ENCODE measurements at places on chromosomes 3 and 15. TPM values are rescaled to one million over a fixed set of nuclear protein-coding genes. Genes with fewer than 3 reads are reported as not detected.

Gene SI
- total RNA-seq: 0.40 TPM

DNA sequence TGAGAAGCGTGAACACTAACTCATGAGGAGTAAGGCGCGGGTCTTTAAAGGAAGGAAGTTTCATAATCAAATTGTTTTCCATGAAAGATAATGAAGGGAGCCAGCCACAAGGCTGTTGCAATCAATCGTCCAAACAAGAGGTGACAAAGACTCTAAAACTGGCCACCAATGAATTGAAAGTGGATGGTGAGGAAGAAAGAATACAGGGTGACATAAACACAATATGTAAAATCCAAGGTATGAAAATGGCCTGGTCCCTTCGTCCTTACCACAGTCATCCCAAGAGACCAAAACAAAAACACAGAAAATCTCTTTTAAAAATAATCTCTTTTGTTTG is 12.0 kb downstream of the CD86 start:
- DNase-seq: no peak

DNA sequence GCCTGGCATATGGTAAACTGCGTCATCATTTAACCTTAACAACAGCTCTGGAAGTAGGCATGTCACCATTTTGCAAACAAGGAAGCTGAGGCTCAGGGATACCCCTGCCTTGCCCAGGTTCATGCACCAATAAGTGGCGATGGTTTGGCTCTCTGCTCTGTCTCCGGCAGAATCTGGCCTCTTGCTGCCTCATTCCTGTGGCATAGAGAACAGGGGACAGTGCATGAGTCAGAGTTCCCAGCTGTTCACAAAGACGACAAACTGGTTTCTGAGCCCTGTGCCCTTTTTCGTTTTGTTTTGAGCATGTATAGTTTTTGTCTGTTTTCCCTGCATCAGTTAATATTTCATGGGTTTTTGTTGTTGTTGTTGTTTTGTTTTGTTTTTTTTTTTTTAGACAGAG is 236.8 kb downstream of the OPA1 start:
- DNase-seq: peak; percentile 79

Gene NSMCE3
- 21.0 TPM for total RNA-seq

DNA sequence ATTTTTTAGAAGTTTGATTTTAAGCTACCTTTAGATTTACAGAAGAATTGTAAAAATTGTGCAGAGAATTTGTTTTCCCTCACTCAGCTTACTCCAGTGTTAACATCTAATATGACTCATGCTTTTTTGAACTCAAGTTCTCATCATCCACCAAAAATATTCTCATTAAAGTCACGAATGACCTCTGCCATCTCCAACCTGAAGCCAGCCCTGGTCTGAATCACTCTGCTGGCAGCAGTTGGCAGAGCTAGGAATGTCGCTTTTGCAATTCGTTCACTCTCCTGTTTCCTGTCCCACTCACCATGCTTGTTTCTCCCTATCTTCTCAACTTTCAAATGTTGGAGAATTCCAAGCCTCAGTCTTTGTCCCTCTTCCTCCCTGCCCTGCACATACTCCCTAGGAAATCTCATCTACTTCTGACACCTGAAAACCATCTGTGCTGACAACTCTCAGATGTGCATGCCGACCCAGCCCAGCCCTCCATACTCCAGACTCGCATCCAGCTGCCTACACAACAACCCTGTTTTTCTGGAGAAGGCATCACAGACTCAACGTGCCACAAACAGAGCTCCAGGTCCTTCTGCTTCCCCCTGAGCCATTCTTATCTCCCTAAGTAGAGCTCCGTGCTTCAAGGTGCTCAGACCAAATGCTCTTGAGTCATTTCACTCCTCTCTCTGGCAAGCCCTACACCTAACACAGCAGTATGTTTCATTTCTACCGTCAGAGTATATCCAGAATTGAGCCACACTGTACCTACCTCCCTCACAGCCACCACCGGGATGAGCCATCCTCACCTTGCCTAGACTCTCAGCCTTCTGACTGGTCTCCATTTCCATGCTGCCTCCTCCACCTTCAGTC is 24.9 kb downstream of the PRR23E start:
- DNase-seq: no peak

DNA sequence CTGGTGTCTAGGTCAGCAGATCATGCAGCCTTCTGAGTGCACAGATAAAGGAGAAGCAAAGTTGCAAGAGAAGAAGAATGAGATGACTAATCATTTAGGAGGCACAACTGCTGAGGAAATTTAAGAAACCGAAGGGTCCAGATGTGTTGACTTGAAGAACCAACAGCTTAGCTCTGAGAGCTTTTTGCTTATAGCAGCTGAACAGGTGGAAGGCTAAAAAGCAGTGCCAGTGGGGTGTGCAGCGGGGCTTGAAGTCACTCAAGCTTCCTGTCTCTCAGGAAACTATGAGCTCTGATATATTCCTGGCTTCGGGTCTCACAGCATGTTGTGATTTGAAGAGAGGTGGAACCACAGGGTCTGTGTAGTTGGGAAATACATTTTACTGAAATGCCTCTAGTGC is 305.7 kb downstream of the RYR3 start:
- DNase-seq: no peak

- no peak for DNase-seq
Measured at GRCh38 chr3:76986876-76987474, 52.9 kb upstream of the ROBO2 start.

Gene C3orf22
- total RNA-seq: not detected

GRCh38 chr3:73605412-73605811 is 19.3 kb downstream of the PDZRN3 start:
- no peak for DNase-seq

Gene SSUH2
- total RNA-seq: 2.6 TPM

GRCh38 chr3:126982126-126982470 is 817 bp upstream of the PLXNA1 start:
- no peak for DNase-seq

Gene PROK2
- not detected for total RNA-seq

Gene RAD51
- total RNA-seq: 5.1 TPM

- DNase-seq: peak; percentile 17
Measured at GRCh38 chr3:154758109-154758868, 321.8 kb upstream of the MME start.

- no peak for DNase-seq
Measured at GRCh38 chr3:131216801-131217200, 164.8 kb upstream of the NUDT16 start.

Gene GMNC
- 1.1 TPM for total RNA-seq

GRCh38 chr15:35197306-35197705 is 112.2 kb upstream of the NANOGP8 start:
- no peak for DNase-seq

GRCh38 chr3:129446926-129447325 is 6.9 kb downstream of the IFT122 start:
- DNase-seq: no peak

Gene LINGO1
- 10.2 TPM for total RNA-seq

Gene SST
- not detected for total RNA-seq

Gene GOLGA8Q
- 1.5 TPM for total RNA-seq

DNA sequence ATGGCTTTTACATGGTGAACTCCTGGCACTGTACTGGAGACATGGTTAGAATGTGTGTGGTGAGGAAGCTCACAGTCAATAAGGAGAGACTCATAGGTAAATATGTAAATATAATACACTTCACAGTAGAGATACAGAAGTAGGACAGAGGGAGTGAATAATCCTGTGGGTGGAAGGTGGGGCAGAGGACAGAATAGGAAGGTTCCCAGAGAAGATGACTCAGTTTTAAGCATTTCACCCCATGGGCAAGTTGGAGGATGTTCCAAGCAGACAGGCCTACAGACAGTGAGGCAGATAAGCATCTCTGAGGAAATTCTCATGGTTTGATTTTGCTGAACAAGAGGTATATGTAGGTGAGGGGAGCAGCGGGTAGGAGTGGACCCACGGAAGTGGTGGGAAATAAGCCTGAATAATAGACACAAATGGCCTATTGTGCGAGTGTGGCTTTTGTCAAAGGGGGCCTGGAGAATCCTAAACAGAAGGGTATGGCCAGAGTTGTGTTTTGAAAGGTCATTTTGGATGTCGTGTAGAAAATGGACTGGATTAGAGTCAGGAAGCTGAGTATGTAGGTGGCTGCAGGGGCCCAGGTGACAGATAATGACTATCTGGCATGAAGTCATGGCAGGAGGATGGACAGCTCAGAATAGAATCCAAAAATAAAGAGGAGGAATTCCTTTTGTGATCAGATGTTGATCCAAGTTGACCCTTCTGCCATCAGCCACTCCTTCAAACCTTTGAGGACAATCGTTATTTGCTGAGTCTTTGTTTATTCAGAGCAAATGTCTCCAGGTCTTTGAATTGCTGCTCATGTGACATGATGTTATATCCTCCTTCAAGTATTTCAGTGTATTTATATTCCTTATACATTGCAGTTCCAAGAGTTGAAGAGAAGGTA is 97.3 kb upstream of the THRB start:
- no peak for DNase-seq

Gene GABRG3
- 15.6 TPM for total RNA-seq

DNA sequence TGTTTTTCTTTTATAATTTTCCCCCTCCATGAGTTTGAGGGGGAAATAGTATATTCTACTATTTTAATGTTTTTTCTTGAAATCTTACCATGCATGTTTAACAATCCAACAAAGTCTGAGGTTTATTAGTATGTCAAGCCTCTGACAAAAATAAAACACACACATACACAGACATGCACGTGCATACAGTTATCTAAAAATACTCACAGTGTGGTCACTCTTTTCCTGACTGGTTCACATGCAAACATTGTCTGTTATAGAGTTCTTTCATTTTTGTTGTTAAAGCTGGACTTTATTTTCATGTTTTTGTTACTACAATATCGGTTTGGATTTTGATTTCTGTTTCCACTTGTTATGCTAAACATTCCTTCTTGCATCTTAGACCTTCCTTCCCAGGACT is 236.6 kb downstream of the MFSD1 start:
- DNase-seq: no peak

Gene CP
- total RNA-seq: 15.2 TPM

DNA sequence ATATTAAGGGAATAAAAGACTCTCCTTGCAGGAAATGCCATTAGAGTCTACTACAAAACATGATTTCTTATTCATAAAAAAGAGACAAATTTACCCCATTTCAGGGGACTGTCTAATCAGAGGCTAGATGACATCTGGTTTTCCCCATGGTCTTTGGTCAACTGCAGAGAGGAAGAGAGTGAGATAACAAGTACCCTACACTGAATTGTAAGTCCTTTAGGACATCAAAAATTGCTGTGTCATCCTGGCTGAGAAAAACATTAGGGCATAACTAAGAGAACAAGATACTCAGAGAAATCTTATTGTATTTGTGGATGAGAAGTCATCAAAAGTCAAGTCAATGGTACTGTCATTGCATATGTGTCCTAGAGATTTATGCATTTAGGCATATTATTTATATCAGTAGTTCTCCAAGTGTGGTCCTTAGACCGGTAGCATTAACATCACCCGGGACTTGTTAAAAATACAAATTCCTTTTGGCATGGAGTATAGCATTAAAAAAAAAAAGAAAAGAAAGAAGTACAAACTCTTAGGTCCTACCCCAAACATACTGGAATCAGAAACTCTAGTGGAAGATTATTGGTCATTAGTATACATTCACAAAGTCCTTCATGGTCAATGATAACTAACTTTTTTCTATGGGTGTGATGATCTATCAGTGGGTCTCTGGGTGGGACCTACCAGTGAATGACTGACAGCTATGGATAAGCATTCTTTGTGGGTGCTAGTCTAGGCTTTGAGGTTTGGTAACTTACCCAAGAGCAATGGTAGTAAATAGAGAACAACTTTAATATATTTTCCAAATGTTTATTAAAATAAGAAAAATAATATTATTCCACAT is 29.0 kb upstream of the TBC1D5 start:
- DNase-seq: no peak

Gene FGF7
- total RNA-seq: 8.9 TPM

DNA sequence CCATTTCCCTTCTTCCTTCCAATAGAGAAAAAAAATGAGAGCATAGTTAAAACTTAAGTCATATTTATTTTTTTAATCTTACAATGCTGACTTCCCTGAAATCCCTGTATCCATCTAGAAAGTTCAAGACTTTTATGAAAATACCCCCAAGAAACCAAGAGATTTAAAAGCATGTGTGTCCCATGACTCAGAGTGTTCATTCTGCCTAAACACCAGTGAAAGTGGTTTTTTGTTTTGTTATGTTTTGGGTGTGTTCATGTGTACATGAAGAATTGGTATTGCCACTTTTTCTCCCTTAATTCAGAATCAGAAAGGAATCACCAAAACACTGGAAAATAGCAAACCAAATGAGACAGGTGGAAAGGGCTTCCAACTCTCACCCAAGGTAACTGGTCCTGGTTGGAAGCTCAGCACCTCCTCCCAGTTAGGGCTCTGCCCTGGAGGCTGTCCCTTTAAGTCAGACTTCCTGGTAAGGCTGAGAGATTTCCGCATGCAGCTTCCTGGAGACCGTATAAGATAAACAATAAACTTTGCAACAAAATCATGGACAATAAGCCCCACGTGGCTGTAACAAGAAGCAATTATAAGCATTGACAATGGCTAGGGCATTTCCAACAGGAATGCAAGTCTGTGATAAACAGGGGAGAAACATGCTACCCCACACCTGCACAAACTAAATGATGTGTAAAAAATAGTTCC is 121.9 kb upstream of the ARHGEF3 start:
- DNase-seq: peak; percentile 20

- no peak for DNase-seq
Measured at GRCh38 chr3:184789314-184789998, 22.5 kb upstream of the VPS8 start.

Gene SPG21
- 98.8 TPM for total RNA-seq

Gene DNASE1L3
- total RNA-seq: 2.3 TPM
